Globus pallidus (tissue), 1 donor: ENCODE measurements at places on chromosomes 2 and 18.

GRCh38 chr2:79004680-79005079, 20.8 kb upstream of the REG3G start:
- no peak for DNase-seq

GRCh38 chr18:12597760-12598159, 60.1 kb downstream of the SPIRE1 start:
- DNase-seq: no peak

DNA sequence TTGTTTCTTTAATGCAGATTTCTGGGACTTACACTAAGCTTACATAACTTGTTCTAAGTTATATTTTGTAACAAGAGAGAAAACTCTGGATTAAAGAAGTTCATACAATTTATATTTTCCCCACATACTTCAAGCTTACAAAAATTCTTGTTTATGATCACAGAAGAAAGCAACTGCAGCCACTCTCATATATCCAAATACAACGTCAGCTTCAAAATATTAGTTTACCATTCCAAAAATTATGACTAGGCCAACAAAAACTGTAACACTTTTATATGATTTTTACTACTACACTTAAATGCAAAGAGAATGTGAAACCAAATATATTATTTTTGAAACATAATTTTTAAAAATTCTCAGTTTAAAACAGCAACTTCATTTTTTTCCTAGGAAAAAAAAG, 30.9 kb downstream of the LPIN2 start:
- DNase-seq: no peak

DNA sequence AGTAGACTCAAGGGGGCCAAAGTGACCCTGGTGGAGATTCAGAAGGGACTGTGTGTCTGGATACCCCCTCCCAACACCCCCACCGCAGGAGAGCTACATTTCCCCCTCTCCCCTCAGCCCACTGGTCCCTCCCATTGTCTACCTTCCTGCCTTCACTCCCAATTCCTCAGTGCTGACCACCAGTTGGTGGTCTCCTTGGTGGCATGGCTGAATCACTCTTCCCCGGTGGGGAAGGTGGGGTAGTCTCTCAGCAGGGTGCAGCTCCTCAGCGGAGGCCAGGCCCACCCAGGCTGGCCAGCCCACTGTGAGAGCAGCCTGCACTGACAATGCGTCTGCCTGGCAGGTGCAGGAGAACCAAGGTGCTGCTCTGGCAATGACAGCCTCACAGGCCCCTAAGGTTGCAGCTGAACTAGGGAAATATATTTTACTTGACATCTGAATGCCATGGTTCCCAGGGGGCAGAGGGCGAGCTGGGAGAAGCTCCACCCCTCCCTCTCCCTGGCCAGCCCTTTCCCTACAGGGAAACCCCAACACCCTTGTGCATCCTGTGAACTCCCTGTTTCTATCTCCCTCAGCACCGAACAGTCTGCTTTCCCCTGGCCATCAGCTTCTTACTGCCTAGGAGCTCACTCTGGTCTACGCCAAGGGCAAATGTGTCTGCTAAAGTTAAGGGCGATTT, 62.6 kb upstream of the PAX8 start:
- no peak for DNase-seq

- no peak for DNase-seq
Observed at GRCh38 chr2:224369028-224369632, 32.8 kb downstream of the FAM124B start.

GRCh38 chr2:181876614-181877063, 14.9 kb upstream of the ITPRID2 start:
- no peak for DNase-seq

DNA sequence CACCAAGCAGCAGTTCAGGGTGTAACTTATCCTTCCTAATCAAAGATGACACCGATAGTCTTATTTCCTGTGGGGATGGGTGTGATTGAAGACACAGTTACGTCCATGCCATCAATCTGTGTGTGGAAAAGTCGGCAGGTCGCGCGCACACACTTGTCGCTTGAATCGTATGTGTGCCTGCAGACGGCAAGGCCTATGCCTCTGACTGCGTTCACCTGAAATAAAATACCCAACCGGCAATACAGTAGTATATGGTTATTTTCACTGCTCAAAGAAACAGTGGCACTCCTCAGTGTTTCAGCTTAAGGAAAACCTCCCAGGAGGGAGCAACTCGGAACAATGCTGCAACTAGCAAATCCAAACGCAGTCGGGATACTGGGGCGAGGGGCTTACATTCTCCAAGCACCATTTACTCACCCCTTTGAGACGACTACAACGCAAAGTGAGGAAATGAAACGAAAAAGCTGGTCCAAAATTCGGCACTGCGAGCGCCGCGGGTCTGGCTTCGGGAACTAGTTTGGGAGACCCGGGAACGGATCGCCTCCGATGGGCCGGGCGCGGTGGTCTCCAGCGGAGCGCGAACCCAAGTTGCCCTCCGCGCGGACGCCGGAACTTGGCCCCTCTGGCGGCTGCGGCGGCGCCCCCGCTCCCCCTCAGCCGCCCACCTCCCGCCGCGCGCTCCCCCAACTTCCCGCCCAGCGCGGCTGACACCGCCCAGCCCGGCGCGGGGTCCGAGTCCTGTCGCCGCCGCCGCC, 675 bp downstream of the PRKD3 start:
- peak; percentile 33 for DNase-seq

DNA sequence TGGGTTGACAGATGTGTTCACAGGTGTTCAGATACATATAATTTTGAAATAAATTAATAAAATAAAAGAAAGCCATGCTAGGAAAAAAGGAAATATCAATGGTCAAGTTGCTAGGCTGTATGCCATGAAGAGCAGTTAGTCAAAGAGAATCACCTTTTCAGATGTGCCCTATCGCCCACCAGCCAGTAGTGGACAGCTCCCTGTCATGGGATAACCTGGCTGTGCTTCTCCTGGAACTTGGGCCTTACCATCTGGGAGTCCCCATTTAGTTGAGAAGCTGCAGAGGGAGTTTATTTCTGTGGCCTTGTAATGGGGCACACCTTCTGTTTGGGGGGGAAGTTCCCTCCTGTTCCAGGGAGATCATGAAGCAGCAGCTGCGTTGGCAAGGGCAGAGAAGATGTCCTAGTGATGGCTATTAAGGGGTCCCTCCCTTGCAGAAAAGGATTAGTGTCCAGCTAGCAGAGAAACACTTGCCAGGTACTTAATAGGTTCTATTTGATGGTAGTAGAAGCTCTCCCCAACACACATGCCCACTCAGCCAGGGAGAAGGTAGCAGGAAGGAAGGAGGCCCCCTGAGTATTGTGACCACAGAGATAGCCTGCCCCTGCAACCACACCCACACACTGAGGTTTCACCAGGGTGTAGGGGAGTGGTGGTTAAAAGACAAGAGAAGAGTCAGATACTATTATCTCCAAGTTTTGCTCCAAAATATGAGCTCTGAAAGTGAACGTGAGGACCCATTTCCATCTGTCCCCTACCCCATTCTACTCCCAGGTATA, 117.7 kb downstream of the B3GNT2 start:
- no peak for DNase-seq
